ENCODE measurements at places on chromosomes 2 and 18.
A peak's percentile ranks its signal among the peaks of the same experiment; 100 is the strongest.

DNA sequence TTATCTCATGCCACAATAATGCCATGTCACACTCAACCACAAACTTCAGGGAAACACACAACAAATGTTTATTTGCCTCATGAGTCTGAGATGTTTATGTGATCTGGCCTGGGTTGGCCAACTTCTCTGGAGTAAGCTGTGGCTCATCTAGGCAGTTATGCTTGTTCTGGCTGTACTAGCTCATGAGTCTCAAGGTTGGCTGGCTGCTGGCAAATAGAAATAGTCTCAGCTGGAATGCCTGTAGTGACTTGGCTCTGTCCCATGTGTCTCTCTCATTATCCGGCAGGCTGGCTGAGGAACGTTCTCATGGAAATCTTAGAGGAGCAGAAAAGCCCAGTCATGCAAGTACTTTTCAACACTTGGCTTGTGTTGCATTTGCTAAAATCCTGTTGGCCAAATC is 234.9 kb upstream of the CDH2 start:
- peak; percentile 53 for DNase-seq

GRCh38 chr2:15048000-15048399 is 415.5 kb downstream of the LRATD1 start:
- DNase-seq, result no peak

DNA sequence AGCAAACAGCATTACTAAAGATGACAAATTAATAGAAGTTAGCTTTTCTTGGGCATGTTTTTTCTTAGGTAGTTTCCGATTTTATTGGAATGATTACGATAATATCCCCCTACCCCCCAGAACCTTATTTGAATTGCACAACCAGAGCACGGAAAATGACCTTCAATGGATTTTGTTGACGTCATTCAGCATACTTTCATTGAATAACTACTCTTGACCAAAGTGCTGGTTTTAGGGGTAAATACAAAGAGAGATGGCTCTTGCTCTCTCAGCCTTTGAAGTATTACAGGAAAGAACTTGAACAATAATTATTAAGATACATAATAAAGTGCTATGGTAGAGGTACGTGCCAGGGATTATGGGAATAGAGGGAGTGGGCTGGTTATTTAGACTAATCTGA is 36.0 kb downstream of the VAPA start:
- DNase-seq, result no peak

- DNase-seq, result no peak
Observed at GRCh38 chr2:171089489-171089888, 71.2 kb downstream of the TLK1 start.

DNA sequence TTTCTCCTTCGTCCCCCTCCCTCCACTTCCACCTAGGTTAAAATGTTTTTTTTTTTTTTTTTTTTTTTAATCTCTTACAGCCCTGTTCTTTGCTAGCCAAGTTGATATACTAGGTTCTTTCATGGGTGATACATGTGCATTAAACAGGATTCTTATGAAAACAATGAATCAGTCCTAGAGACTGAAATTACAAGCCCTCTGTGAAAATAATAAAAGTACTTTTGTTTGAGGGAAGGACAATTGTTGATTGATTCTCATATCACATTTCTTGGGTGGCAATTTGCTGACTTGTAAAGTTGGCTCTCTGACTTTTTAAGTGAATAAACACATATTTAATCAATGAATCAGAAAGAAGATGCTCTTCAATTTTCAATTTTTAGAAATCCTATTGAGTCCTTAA is 639.9 kb downstream of the LRP1B start:
- no peak for DNase-seq

- no peak for DNase-seq
Observed at GRCh38 chr2:196286821-196287220, 115.4 kb upstream of the STK17B start.

GRCh38 chr2:241064008-241064801 is 37.9 kb downstream of the MTERF4 start:
- no peak for DNase-seq

- no peak for DNase-seq
Observed at GRCh38 chr2:20618886-20619521, 31.9 kb downstream of the HS1BP3 start.

DNA sequence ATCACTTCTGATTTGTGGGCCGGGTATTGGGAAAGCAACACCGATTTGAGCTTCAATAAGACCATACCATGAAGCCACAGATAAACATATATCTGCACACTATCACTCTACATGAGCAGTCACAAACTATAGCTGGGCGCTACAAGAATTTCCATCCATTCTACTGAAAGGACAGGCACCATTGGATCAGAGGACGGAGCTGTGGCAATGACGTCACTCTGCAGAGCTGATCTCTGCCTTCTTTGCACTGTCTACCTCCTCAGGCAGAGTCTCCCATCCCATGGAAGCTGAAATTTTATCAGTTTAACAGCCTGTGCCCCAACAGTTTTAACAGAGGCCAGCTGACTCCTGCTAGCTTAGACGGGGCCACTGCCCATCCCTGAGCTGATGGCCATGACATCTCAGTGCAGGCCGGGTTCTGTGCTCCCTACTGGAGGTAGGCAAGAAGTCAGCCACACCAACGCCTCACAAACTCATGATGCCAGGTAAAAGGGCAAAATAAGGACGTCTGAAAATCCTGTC is 389.6 kb upstream of the SALL3 start:
- DNase-seq, result no peak

- DNase-seq, result no peak
Observed at GRCh38 chr2:76039505-76039904, 328.8 kb upstream of the GCFC2 start.

DNA sequence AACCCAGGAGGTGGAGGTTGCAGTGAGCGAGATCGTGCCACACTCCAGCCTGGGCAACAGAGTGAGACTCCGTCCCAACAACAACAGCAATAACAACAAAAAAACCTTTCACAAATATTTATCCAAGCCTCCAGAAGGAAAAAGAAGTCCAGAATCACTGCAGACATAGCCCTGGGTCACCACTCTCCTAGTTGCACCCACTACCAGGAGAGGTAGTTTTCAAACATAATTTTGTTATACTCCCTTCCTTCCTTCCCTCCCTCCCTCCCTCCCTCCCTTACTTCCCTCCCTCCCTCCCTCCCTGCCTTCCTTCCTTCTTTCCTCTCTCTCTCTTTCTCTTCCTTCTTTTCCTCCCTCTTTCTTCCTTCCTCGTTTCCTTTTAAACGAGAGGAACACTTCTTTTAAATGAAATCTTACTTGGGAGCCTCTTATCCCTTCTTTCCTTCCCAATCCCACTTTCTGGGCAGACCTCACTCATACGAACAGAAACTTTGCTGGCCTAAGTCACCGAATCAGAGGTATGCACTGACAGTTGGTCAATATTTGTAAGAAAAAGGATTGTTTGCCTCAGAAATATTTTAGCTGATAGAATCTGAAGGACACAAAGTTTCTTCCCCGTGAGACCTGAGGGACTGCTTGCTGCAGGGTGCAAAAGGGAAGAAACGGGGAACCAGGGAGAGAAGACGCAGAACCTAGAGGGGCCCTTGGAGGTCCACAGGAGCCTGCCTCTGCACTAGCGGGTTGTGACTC is 88.1 kb upstream of the AGAP1 start:
- no peak for DNase-seq

DNA sequence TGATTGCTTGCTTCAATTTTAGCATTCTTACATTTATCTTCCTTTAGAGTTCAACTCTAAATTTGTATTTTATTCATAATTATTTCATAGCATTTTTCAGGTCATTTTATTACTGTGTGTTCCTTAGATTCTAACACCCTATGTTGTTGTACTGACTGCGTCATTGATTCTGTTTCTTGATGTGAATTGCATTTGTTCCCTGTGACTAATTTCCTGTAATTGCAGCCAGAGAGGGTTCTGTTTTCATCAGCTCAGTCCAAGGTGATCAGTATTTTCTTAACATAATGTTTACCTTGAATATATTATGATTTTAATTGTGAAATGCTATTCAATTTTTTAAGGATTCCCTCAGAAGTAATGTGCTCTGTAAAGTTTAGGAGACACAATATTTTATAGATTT is 970.2 kb upstream of the PIK3C3 start:
- peak; percentile 26 for DNase-seq

GRCh38 chr18:681985-682384 is 24.5 kb downstream of the TYMS start:
- DNase-seq, result peak; percentile 28

DNA sequence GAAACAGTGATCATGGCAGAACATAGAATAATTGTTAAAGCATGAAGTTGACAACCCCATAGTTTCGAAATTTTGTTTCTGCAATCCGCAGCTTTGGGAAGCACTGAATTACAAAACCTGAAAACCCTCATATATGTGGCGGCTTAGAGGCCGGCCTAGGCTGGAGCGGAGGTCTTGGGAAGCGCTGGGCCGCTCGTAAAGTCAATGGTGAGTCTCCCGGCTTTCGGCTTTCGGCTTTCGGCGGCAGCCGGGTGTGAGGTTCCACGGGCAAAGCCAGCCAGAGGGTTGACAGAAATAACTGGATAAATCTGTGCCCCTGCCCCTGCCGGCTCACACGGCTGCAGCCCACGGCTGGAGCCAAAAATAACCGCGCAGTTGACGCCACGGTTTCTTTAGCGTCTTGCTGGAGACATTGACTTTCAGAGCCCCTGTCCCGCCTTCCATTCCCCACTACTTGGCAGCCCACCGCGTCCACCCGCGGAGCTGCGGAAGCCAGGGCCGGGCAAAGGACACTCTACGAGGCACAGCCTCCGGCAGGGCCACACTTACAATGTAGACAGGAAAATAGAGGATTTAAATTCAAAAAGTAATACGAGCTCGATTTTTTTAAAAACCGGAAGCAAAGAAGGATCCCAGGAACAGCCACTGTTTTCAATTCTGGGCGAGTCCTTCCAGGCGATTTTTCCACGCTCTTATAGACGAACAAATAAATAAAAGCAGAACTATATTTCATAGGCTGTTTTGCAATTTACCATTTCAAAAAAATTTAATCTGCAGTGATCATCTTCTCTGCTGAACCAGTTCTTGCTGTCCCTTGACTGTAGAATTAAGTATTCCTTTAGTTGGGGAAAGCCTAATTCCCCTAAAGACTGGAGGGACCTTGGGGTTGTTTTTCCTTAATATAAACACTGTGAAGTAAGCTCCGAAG is 28.3 kb upstream of the ATP6V1B1 start:
- DNase-seq, result no peak

- DNase-seq, result no peak
Observed at GRCh38 chr2:20421336-20421987, 25.4 kb upstream of the RHOB start.

DNA sequence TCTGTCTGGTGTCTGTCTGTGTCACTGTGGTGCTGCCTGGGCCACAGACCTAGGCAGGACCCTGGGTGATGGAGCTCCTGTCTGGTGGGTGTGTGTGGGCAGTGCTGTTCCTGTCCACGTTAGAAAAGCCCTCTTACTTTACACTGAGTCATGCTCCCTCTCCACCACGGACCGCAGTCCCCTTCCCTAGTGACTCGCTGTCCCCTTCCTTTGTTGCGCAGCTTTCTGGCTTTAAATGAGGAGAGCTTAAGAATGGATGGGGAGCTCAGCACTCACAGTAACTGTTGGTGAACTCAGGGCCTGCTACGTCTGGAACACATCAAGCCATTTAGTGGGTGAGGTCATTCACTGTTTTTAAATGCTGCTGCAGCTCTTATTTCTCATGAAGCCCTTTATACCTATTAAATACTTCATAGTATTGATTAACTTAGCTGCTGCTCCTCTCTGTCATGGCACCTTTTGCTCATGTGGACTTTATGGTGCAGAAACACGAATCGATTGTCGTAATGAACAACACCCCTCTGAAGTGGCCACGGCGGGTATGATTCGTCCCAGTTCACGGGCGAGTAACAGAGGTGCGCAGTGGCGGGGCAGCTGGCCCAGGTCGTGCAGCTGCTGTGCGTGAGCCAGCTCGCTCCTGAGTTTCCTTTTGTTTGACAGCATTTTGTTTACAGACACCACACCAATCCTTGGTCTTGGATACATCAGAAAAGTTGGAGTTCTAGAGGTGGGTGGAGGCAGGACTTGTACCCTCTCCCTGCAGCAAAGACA is 100.4 kb downstream of the LDLRAD4 start:
- peak; percentile 24 for DNase-seq

GRCh38 chr2:96726131-96726530 is 13.7 kb downstream of the LMAN2L start:
- DNase-seq, result no peak

GRCh38 chr2:174492963-174493431 is 6.2 kb upstream of the GPR155 start:
- no peak for DNase-seq

GRCh38 chr18:5600378-5601071 is 56.7 kb upstream of the EPB41L3 start:
- DNase-seq, result peak; percentile 10

DNA sequence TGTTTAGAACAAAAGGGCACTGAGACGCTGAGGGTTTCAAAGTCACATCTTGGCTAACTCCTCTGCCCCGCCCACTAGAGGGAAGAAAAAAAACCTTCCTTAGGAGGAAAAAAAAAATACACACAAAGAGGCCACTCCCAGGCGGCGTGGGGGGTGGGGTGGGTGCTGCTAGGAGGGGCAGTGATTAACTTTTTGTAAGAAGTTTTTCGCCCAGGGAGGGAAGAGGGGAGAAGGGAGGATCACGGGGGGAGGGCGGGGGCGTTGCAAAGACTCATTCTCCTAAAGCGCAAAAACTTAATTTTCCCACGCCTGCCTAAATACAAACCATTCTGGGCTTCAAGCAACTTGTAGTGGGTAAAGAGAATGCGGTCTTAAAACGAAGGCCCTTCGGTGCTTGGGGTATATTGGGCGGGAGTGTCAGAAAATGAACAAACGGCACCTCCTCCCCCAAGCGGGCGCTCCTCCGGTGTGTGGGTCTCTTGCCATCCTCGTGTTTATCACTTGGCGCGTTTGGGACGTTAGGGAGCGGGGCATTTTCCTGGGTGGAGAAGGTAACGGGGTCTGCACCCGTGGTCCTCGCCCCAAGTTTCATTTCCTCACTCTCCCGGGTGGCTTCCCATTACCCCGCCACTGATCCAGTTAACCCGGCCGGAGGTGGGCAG is 1.7 kb downstream of the CXCR4 start:
- peak; percentile 4 for DNase-seq

- DNase-seq, result no peak
Observed at GRCh38 chr2:241310917-241311566, 4.4 kb downstream of the HDLBP start.

DNA sequence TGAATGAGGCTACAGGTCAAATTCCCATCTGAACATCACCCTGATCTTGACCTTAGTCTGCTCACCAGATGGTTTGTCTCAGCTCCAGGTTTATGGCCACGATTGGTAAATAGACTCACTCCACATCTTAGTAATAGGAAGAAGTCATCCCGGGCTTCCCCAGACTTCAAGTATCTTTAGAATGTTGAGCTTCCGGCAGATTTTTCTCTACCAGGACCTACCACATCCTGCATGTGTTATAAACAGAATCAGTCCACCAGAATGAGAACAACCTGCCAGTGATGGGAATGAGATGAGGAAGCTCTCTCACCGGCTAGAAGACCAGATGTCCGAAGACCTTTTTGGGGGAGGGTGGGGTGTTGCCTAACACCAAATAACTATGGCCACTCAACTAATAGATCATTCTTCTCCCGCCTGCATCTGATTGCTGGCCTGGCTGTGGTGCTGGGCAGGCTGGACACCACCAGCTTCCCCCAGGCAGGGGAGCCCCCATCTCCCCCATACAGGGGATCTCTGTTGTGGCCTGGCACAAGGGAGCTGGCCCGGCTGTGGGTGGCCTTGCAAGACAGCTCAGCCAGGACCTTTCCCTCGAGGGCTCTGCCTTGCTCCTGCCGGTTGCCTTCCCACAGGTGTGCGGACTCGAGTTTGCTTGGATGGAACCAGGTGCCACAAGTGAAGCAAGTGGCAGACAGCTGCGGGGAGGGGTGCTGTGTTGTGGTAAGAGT is 88.5 kb downstream of the SH3RF3 start:
- DNase-seq, result peak; percentile 73
